ENCODE measurements at places on chromosomes 7 and 10.

- H3K4me1 ChIP-seq: no peaks in the 10 kb centered on the region
- H3K27ac ChIP-seq: no peak overlapping the region
- peaks cover 73% of the 10 kb centered on the region for H3K27me3 ChIP-seq
- no peak overlapping the region for H3K4me3 ChIP-seq
Measured at GRCh38 chr10:43268491-43268890, 1.6 kb upstream of the RASGEF1A start.

GRCh38 chr7:31370609-31371008 lies 30.1 kb upstream of the NEUROD6 start:
- H3K4me1 ChIP-seq: no peaks in the 10 kb centered on the region
- DNase-seq: no peak
- no peaks in the 10 kb centered on the region for H3K27me3 ChIP-seq
- no peak overlapping the region for H3K4me3 ChIP-seq
- no peaks in the 10 kb centered on the region for H3K36me3 ChIP-seq

- no peaks in the 10 kb centered on the region for H3K36me3 ChIP-seq
- no peaks in the 10 kb centered on the region for H3K4me1 ChIP-seq
- H3K27me3 ChIP-seq: no peaks in the 10 kb centered on the region
- no peak for DNase-seq
Measured at GRCh38 chr10:24552346-24553016, 171.2 kb downstream of the ARHGAP21 start.

GRCh38 chr7:129468087-129468486 lies 33.9 kb downstream of the STRIP2 start:
- no peaks in the 10 kb centered on the region for H3K36me3 ChIP-seq
- DNase-seq: no peak
- H3K27ac ChIP-seq: no peak overlapping the region
- H3K27me3 ChIP-seq: no peaks in the 10 kb centered on the region

DNA sequence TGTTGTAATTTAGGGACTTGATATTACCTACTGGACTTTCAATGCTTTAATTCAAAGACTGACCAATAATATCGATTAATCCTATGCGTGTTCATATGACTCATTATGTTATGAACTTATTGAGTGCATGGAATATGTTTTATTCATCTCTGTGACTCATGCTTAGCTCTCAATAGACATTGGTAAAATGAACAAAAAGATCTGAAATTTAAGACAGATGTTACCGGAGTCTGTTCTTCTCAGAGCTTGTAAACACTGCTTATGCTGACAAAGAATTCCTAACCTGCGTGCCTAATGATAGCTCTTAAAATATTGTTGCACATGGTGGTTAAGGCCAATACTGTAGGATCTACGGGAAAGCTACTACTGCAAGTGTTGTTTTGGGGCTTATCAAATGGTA lies 131.5 kb upstream of the ACBD5 start:
- H3K36me3 ChIP-seq: no peaks in the 10 kb centered on the region
- H3K27ac ChIP-seq: no peak overlapping the region
- no peaks in the 10 kb centered on the region for H3K4me1 ChIP-seq
- DNase-seq: no peak
- no peaks in the 10 kb centered on the region for H3K27me3 ChIP-seq
- no peak overlapping the region for H3K4me3 ChIP-seq

DNA sequence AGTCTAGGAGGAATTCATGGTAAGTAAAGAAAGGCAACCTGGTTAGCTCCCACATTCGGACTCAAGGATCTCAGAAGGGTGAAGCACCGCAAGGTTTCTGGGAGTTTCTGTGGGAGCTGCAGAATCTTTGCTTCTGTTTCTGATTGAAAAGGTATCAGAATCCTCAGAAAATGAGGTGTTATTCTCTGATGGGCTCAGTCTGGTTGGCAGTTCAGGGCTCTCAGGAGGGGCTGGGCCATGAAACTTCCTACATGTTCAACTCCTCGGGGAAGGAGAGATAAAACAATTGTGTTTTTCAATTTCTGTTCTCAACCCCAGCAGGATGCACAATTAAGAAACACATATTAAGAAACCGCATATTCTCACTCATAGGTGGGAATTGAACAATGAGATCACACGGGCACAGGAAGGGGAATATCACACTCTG lies 9.1 kb downstream of the OR2A7 start:
- DNase-seq: no peak
- no peaks in the 10 kb centered on the region for H3K4me1 ChIP-seq
- no peak overlapping the region for H3K4me3 ChIP-seq
- no peaks in the 10 kb centered on the region for H3K36me3 ChIP-seq

DNA sequence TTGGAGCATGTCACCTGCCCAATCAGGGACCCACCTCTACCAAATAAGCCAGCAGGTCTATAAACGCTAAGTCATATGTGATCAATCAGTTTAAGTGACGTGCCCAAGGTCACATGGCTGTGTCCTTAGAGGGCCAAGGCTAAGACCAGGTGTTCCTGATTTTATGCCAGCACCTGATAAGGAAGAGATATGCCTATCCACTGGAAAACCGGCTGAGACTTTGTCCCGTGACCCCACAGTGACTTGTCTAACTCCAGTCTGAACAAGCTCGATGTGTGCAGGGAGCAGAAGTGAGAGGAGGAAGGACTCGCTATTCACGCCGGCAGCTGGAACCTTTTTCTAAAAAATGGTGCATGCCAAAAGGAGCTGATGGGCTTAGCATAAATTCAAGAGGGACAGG lies 57.0 kb downstream of the PRKAG2 start:
- no peaks in the 10 kb centered on the region for H3K36me3 ChIP-seq
- H3K4me3 ChIP-seq: no peak overlapping the region
- H3K27ac ChIP-seq: no peak overlapping the region
- H3K4me1 ChIP-seq: no peaks in the 10 kb centered on the region

DNA sequence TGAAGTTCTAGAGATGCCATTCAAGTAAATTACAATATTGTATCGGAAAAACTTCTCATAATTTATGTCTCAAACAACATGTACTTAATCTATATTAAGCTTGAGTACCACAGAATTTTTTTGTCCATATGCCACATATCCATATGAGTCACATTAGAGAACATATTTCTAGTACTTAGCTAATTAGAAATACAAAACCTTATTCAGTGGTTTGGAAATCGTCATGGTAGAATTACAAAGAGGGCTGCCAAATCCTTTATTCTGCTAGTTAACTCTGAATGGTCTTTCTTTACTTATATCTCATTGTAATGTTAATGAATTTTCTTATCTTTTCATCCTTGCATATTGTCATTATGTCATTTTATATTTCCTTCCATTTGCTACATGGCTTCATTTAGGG lies 9.0 kb upstream of the VIM start:
- DNase-seq: no peak
- H3K4me1 ChIP-seq: no peaks in the 10 kb centered on the region
- H3K27me3 ChIP-seq: no peaks in the 10 kb centered on the region
- H3K36me3 ChIP-seq: no peaks in the 10 kb centered on the region

DNA sequence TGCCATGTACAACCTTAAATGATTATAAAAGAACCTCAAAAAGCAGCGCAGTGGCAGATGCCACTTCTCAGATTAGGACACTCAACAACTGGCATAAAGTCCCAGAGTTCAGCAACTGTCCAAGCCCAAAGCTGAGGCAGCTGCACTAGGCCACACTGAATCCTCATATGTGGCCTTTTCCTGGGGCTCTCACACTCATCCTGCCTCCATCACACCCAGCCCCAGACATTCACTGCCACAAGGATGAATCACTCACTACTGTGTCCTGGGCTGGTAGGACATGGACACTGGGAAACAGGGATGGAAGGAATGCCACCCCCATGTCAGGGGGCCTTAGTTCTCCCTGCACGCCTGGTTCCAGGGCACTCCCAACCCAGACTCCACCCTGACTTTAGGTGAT lies 547.7 kb downstream of the TNS3 start:
- H3K4me3 ChIP-seq: no peak overlapping the region
- H3K27ac ChIP-seq: no peak overlapping the region
- H3K27me3 ChIP-seq: no peaks in the 10 kb centered on the region
- DNase-seq: no peak
- H3K4me1 ChIP-seq: peaks cover 11% of the 10 kb centered on the region

GRCh38 chr10:43448742-43449141 lies 11.8 kb downstream of the ZNF487 start:
- H3K27ac ChIP-seq: no peak overlapping the region
- H3K4me3 ChIP-seq: no peak overlapping the region
- no peak for DNase-seq
- H3K27me3 ChIP-seq: no peaks in the 10 kb centered on the region
- no peaks in the 10 kb centered on the region for H3K36me3 ChIP-seq

DNA sequence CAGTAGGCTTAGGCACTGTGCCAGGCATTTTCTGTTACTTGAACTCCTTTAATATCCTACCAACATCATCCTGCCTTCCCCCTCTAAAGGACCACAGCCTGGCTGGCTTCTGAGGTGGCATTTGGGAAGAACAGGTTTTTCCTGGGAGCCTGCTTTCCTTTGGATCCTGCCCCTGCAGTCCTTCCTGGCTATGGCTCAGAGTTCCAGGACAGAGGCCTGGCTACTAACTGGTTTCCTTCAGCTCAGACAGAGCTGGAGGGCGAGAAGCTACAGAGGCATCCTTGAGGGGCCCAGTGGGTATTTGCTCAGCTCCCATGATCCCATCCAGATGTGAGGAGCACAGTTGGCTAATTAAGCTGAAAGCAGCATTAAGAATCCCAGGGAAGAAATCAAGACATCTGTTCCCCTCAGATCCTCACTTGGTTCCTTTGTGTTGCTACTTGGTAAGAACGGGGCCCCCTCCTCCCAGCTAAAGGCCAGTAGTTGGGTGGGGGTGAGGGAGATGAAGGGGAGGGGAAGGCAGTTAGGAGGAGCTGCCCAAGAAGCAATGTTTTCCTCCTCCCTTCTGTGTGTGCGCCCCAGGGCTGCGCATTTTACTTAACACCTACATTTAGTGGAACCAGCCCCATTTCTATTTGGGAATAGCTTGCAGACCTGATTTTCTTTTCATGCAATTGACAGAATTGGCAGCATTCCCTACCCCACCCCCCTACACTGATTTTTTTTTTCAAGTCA lies 142.6 kb upstream of the SORCS3 start:
- no peaks in the 10 kb centered on the region for H3K36me3 ChIP-seq
- no peaks in the 10 kb centered on the region for H3K4me1 ChIP-seq
- no peaks in the 10 kb centered on the region for H3K27me3 ChIP-seq

DNA sequence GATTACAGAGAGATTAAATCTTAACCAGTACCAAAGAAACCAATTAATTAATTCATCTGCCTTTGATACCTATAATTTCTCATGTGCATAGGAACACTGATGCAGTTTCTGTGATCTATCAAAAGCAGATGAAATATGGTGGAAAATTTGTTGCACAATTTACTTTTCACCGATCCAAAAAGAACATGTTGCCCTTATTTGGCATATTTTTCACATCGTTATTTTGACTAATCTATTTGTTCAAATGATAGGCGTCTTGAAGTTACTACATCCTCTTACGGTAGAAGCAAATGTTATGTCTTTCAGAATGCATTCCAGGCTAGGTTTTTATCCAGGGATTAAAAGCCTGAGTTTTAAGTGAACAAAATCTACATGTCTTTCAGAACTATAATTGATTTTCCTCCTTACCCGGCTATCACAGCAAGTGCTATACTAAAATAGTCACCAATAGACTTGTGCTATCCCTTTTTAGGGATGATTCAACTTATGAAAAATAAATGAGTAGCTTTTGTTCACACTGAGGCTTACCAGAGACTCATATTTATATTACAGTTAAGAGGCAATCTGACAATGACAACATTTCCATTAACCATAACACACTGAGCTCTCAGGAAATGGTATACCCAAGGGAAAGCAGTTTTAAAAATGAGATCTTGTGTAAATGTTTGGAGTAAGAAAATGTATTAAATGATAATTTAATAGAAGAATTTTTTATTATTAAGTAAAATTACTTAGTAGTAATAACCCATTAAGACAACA lies 16.8 kb upstream of the TES start:
- no peak overlapping the region for H3K27ac ChIP-seq
- no peaks in the 10 kb centered on the region for H3K27me3 ChIP-seq
- no peak overlapping the region for H3K4me3 ChIP-seq
- H3K36me3 ChIP-seq: no peaks in the 10 kb centered on the region
- no peak for DNase-seq

DNA sequence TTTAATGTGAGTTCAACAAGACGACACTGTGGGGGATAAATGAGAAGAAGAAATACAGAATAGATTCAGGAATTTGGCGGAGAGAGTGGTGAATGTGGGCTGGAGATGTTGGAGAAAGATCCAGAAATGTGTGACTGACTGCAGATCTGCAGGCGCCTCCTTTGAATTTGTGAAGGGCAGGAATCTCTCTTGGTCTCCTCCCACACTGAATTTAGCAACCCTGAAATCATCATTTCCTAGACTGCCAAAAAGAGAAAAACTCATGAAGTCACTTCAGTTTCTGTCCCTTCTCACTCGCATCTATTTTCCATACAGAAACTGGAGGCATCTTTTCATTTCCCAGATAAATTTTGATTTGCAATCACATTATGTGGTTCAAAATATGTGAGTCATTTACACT lies 128.7 kb downstream of the GNAI1 start:
- H3K4me1 ChIP-seq: no peaks in the 10 kb centered on the region
- no peak for DNase-seq
- no peak overlapping the region for H3K4me3 ChIP-seq
- H3K27me3 ChIP-seq: no peaks in the 10 kb centered on the region
- H3K27ac ChIP-seq: no peak overlapping the region

DNA sequence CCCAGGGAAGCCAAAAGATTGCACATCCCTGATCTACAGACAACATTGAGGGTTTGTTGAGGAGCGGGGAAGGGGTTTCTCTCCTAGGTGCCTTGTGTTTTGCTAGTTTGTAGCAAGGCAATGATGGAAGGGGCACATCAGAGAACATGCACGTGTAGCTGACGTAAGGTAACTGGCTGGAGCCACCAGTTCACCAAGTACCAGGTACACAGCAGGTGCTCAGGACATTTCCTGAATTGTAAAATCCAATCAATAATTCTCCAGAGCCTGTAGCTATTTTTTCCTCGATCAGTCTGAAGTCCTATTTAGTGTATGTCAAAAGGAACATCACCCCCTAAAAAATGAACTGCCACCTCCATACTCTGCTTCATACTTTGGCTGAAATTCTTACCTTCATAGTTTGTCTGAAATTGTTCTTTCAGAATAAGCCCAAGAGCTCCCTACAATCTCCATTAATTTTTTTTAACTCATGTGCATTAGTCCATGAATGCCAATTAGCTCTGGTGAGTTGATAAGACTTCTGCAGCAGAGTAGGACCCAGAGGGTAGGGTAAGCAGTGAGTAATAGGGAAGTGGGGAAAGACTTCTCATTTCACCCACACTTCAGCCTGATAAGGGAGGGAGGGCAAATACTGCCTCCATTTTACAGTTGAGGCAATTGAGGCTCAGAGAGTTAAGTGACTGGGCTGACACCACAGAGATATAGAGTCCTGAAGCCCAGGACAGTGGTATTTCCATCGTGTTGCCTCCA lies 36.0 kb upstream of the SLC26A3 start:
- H3K27me3 ChIP-seq: no peaks in the 10 kb centered on the region
- no peaks in the 10 kb centered on the region for H3K36me3 ChIP-seq
- DNase-seq: no peak
- no peak overlapping the region for H3K27ac ChIP-seq
- no peak overlapping the region for H3K4me3 ChIP-seq
- no peaks in the 10 kb centered on the region for H3K4me1 ChIP-seq

DNA sequence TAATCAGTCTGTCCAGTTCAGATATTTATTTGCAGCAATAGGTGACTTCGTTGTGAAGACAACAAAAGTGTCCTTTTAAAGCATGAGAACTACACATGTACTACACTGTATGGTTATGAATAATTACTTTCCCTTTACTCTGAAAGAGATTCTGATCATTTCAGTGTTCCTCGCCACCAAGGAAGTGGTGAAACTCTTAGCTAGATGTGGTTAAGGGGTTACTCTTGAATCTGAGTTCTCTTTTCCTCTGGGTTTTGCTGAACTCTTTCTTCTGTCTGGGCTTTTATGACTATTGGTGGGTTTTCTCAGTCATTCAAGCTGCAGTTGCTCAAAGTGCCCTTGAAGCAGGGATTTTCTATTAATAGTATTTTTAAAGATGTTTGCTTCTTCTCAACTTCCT lies 127.9 kb upstream of the SEM1 start:
- no peak overlapping the region for H3K4me3 ChIP-seq
- peaks cover 10% of the 10 kb centered on the region for H3K4me1 ChIP-seq
- no peaks in the 10 kb centered on the region for H3K27me3 ChIP-seq
- H3K36me3 ChIP-seq: no peaks in the 10 kb centered on the region
- no peak overlapping the region for H3K27ac ChIP-seq
